ENCODE measurements at places on chromosomes 5 and 9. TPM values are rescaled to one million over a fixed set of nuclear protein-coding genes. Genes with fewer than 3 reads are reported as not detected.

The C5 gene
- 8.0 TPM for total RNA-seq

The ZNF608 gene
- total RNA-seq = 1.8 TPM

The ARAP3 gene
- total RNA-seq = 4.8 TPM

The LEAP2 gene
- total RNA-seq = 0.11 TPM

The SLC6A3 gene
- total RNA-seq = not detected

The PCDHB2 gene
- 2.0 TPM for total RNA-seq

The PKD2L2 gene
- total RNA-seq = not detected

The BAAT gene
- total RNA-seq = under 0.01 TPM

The ESM1 gene
- total RNA-seq = 212 TPM

The OBP2B gene
- total RNA-seq = not detected

The LRRC19 gene
- not detected for total RNA-seq

The NTRK2 gene
- 0.33 TPM for total RNA-seq

The ECM2 gene
- 1.00 TPM for total RNA-seq

The PCDHB12 gene
- under 0.01 TPM for total RNA-seq

The FGF1 gene
- 4.0 TPM for total RNA-seq

The SPATA6L gene
- total RNA-seq = 1.1 TPM

The OLFML2A gene
- 39.5 TPM for total RNA-seq

The PCDHB10 gene
- total RNA-seq = 0.12 TPM

The KCNV2 gene
- total RNA-seq = not detected

The OR13J1 gene
- total RNA-seq = not detected

The PCDHGB4 gene
- total RNA-seq = 11.3 TPM

The ELP1 gene
- 53.3 TPM for total RNA-seq

The SUSD3 gene
- 14.2 TPM for total RNA-seq

The SPAG8 gene
- 1.3 TPM for total RNA-seq

The OR1L1 gene
- total RNA-seq = not detected

The PITX1 gene
- 1.5 TPM for total RNA-seq

The PCDHGA1 gene
- 0.62 TPM for total RNA-seq

The MYO10 gene
- 39.6 TPM for total RNA-seq

The CYSRT1 gene
- 0.55 TPM for total RNA-seq

The OLFM1 gene
- total RNA-seq = 4.0 TPM

The ARSI gene
- 18.1 TPM for total RNA-seq

The TLX3 gene
- total RNA-seq = not detected
